ENCODE measurements at places on chromosomes 3 and 15.

DNA sequence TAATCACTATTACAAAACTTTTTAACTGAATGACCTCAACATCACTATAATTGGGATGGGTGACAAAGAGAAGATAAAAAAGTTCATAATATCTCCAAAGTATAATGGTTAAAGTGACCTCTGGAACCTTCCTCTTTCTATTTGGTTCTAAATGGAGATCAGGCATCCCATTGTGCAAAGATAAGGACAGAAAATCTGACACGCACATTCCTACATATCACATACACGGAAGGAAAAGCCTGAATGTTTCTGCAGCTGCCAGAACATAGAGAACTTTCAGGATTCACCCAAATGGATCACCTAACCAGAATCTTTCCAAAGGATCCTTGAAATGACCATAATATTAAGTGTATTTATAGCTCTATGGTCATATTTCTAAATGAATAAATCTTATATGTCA is 128.2 kb downstream of the TFDP2 start:
- no peak for DNase-seq

DNA sequence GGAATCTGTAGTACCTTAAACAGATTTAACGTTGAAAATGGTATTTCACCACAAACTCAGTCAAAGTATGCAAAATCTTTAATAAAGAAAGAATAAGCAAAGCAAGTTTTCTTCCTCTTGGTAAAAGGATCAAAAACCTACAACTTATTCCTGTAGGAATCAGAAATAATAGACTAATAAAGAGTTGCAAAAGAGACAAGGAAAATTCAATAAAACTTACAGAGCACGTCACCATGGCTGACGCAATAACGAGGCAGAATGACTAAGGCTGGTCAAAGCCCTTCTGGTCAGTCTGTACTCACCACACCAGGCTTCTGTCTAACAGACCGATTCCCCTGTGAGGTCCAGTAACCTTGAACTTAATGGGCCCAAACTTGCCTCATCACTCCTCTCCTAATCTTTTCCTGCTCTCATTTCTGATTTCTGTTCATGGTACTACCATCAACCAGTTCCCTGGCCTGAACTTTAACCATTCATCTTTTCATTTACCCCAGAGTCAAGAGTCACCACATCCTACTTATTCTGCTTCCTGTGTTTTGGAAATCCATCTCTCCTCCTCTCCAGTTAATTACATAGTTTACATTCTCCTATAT is 5.0 kb downstream of the MASP1 start:
- DNase-seq = no peak

GRCh38 chr3:26259176-26259575 is 363.4 kb upstream of the LRRC3B start:
- no peak for DNase-seq

- no peak for DNase-seq
Observed at GRCh38 chr3:188827576-188827975, 344.2 kb upstream of the TPRG1 start.

- no peak for DNase-seq
Observed at GRCh38 chr15:67384761-67385160, 130.2 kb downstream of the IQCH start.

- no peak for DNase-seq
Observed at GRCh38 chr3:100005665-100006393, 108.5 kb downstream of the FILIP1L start.

DNA sequence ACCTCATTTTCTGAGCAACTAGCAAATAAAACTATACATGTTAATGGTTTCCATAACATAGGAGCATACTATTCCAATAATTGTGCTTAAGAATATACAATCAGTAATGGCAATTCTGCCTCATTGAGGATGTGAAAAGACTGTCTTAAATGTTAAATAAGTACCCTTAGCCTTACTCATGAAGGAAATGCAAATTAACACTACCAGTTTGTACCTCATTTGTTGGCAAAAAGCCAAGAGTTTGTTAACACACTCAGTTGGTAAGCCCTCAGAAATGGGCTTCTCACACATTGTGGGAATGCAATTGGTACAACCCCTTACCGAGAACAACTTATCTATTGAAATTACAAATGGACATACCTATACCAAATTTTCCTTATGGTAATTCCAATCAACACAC is 9.2 kb upstream of the STT3B start:
- DNase-seq = no peak

DNA sequence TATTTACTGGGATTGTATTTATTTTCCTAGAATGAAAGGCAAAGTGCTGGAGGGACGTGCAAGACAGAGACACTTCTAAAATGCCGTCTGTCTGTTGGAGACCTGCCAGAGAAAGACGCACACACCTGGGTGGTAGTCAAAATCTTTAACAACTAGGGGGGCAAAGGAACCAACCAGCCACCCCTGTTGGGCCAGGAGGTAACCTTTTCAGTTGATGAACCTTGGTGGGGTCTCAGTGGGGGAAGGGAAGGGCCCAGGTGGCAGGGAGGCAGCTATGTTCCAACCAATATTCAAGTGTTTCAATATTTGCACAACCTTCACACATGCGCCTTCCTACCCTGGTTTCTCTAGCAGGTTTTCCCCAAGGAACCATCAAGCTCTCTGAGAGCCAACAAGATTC is 99.0 kb downstream of the MEGF11 start:
- no peak for DNase-seq

DNA sequence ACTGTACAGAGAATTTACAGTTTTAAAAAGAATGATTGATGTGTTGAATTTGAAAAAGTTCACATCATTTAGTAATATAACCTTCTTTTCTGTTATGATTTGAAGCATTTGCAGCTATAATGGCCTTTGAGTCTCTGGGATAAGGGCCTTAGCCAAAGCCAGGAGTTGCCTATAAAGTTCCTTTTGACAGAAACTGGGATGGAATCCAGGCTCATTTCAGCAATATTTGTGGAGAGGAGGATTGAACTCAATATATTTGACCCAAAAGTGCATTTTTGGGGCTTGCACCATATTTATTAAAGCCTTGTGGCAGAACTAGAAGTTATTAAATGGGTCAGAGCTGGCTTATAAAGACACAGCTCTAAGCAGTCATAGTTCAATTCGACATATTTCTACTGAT is 348.7 kb upstream of the EPHA3 start:
- DNase-seq = no peak

DNA sequence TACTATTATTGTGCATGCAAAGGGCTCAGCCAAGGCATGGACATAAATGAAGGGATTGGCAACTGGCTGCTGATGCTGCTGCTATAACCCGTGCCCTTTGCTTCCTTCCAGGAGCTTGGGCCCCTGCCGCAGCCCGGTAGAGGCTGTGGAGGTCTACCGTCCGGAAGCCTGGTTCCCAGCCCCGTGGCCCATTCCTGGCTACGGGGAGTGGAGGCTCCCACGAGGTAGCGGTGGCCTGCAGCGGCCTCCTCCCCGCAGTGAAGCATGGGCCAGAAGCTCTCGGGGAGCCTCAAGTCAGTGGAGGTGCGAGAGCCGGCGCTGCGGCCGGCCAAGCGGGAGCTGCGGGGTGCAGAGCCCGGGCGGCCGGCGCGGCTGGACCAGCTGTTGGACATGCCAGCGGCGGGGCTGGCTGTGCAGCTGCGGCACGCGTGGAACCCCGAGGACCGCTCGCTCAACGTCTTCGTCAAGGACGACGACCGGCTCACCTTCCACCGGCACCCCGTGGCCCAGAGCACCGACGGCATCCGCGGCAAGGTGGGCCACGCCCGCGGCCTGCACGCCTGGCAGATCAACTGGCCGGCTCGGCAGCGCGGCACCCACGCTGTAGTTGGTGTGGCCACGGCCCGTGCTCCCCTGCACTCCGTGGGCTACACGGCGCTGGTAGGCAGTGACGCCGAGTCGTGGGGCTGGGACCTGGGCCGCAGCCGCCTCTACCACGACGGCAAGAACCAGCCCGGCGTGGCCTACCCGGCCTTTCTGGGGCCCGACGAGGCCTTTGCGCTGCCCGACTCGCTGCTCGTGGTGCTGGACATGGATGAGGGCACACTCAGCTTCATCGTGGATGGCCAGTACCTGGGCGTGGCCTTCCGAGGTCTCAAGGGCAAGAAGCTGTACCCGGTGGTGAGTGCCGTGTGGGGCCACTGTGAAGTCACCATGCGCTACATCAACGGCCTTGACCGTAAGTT is 15.0 kb downstream of the SPSB4 start:
- DNase-seq = no peak

DNA sequence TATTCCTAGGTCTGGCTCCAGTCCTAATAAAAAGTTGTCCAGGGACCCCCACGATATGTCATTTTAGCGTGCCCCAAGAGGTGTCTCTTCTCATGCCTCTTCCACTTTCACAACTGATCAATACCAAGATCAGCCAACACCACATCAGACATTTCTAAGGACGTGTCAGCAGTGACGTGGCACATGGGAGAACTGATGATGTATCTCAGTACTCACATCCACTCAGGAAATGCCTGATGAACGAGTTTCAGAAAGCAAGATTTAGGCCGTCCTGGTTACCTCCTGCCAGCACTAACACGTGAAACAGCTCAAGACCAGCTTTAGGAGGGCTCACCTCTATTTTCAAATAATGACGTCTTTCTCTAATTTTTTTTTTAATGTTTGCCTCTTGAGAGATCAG is 19.6 kb downstream of the VGLL4 start:
- no peak for DNase-seq

GRCh38 chr3:133412183-133413132 is 12.6 kb downstream of the BFSP2 start:
- no peak for DNase-seq

GRCh38 chr15:59457103-59457502 is 19.1 kb downstream of the FAM81A start:
- DNase-seq = no peak

DNA sequence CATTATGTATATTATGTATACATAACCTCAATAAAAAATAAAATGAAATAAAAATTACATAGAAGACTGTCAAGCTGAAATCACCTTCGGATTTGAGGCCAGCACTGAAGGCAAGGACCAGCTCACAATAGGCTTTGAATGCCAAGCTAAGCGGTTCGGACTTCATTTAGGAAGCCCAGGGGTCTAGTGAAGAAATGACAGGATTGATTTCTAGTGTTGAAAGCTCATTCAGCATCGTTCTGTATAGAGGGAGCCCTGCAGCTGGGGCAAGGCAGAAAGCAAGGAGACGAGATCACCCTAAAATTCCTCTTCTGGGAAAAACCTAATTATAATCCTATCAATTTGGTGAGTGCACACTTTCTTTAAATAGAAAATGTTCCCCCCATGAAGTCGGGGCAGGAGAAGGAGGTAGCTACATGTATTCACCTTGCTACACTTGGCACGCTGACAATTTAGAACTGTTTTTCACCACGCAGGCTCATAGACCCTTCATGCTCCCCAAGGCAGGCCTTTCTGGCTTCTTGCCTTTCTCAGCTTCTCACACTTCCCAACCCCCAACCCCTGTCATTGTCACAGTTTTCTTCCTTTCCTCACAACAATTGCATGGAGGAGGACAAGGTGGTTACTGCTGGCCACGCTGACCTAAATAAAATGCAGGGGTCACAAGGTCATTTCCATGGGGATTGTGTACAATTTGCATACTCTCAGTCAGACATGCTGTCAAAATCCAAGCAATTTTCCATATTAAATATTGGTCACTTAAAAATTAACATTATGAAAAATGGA is 44.4 kb upstream of the SSR3 start:
- no peak for DNase-seq

GRCh38 chr3:192915304-192915703 is 2.4 kb downstream of the MB21D2 start:
- no peak for DNase-seq

DNA sequence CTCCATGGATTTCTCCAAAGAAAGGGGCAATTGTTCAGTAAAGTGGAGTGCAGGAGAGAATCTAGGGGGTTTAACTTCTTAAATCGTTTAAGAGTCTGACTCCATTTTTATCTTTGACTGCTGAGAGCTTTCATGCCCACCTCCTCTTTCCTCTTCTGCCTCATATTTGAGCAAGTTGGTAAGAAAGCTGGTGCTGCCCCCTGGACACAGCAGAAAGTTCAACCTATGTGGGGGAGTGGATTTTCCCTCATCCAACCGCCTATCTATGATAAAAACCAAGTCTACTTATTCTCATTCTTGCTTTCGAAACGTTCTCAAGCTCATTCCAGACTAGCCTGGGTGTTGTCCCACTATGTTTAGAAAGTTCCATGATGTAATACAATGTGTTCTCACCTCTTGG is 26.0 kb downstream of the HHLA2 start:
- no peak for DNase-seq

- no peak for DNase-seq
Observed at GRCh38 chr3:12268049-12268735, 20.7 kb upstream of the PPARG start.

GRCh38 chr3:162740941-162741596 is 1244.5 kb downstream of the OTOL1 start:
- DNase-seq = no peak

DNA sequence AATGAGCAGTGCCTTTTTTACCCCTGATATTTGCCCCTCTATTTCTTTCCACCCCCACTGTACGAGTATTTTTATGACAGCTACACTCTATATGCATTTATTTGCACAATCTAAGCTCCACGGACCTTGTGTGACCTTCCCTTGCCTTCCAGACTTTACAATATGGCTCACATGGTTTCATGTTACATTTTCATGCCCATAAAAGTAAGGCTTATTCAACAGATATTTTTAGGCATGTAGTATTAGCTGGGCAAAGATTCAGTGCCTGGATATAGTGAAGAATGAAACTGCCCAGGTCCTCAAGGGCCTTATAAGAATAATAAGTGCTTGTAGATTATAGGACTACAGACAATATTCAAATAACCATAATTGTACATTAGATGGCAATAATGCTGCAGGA is 481.9 kb upstream of the CNTN4 start:
- DNase-seq = no peak

- DNase-seq = no peak
Observed at GRCh38 chr3:30741889-30742288, 135.5 kb downstream of the TGFBR2 start.

- no peak for DNase-seq
Observed at GRCh38 chr3:165201964-165202363, 5.8 kb upstream of the SLITRK3 start.

- DNase-seq = no peak
Observed at GRCh38 chr15:26051761-26052675, 188.9 kb upstream of the ATP10A start.

DNA sequence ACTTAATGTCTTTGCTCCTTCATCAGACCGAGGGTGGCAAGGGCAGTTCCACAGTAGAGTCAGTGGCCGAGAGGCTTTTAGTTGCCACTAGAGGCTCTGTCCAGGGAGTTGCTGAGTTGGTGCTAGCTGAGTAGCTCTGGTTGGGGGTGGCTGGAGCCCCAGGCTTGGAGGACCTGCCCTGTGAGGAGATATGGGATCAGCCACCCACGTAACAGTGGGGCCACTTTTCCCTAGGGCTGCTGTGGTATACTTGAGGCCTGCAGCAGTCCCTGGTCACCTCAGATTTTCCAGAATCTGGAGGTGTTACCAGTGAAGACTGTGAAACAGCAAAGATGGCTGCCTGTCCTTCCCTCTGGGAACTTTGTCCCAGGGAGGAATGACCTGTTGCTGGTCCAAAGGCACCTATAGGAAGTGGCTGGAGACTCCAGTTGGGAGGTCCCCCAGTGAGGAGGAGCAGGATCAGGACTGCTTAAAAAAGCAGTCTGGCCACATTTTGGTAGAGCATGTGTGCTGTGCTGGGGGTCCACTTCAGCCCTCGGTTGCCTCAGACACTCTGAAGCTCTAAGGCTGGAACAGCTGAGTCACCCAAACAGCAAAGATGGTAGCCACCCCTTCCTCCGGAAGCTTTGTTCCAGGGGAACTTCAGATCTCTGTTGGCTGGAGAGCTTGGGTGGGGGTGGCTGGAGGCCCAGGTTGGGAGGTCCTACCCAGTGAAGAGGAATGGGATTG is 72.9 kb downstream of the AKAP13 start:
- no peak for DNase-seq

GRCh38 chr3:138888560-138888959 is 53.8 kb upstream of the PIK3CB start:
- no peak for DNase-seq

- DNase-seq = no peak
Observed at GRCh38 chr3:12948371-12948770, 107.0 kb upstream of the RPL32 start.
